ENCODE measurements at places on chromosomes 2 and 18.

- DNase-seq = no peak
Measured at GRCh38 chr2:126858991-126859390, 39.7 kb upstream of the TEX51 start.

GRCh38 chr2:70160545-70160944, 30.3 kb downstream of the C2orf42 start:
- no peak for DNase-seq

DNA sequence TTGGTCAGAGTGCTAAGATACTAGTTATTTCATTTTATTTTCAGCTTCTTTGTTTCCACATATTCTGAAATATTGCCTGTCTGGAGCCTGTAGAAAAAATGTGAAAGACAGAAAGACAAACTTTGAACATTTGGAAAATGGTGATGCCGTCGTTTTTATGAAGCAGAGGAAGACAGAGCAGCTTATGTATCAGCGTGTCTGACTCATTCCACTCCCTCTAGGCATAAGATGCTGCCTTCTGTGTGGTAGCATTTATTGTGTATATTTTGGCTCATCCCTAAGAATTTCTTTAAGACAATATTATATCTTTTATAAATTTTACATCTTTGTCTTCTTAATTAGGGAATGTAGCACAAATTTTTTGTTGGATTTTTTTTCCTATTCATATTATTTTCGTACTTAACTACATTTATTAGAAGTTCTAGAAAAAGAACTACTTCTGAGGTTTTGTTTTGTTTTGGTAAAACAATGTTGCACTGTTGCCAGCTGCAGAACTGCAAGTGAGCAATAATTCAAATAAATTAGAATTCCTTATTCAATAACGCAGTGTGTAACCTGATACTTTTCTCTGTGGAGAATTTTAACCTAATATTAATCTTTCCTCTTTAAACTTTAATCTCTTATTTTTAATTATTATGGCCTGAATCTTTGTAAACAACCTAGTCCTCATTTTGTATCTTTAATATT, 300.4 kb downstream of the ZNF407 start:
- DNase-seq = no peak

DNA sequence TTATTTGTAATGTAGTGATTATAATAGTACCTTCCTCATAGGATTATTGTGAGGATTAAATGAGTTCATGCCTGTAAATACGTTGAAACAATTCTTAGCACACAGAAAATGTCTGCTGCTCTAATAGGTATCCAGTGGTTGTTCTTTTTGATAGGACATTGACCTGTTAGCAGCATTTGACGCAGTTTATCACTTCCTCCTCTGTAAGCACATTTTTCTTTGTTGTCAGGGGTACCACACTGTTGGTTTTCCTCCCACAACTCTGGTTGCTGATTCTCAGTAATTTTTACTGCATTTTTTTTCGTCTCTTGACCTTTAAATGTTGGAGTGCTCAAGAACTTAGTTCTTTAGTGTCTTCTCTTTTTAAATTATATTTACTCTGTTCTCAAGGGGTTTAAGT, 15.4 kb downstream of the PPM1B start:
- DNase-seq = no peak

DNA sequence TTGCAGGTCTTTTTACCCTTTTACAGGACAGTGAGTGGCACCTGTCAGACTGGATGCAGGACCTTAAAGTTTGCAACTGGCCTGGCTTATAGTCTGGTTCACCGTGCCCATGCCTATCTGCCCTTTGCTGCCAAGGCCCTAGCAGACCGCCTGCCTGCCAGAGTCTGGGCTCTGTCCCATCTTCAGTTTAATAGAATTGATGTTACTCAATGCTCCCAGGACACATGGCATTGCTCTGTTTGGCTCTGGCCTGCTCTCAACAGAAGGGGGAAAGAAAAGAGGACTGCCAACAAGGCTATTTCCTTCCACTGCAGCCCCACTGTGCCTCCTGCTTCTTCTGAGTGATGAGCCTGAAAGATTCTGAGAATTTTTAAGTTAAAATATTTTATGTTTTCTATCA, 25.6 kb upstream of the TMEM178A start:
- DNase-seq = no peak

- no peak for DNase-seq
Measured at GRCh38 chr18:28768791-28769768, 592.1 kb upstream of the CDH2 start.

DNA sequence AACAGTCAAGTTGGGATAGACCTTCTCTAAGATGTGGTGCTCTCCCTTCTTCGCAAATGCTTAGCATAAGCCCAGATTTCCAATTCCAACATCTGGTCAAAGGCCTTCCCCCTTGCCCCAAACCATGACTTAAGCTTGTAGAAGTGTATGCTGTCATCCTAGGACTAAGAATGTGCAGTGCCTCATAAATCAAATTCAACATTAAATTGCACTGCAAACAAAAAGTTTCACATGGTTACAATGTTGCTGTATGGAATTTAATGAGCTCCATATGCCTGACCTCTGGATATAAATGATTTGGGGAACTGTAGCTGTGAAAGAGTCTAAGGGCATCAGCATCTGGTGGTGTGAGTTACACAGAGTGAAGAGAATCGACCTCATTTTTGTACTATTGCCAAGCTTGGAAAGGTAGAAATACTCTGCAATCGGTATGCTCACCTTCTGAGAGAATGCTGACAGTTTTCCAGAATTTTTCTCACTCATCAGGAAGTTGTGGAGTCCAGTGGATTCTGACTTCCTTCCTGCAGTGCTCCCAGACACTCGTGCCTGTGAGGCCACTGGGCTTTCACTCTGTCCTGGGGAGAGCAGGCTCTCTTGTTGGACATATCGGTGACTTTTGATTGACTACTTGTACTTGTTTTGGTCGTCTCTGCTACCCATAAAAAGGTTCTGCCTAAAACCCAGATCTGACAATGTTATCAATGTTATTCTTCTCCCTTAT, 40.6 kb downstream of the FASTKD2 start:
- DNase-seq = no peak

DNA sequence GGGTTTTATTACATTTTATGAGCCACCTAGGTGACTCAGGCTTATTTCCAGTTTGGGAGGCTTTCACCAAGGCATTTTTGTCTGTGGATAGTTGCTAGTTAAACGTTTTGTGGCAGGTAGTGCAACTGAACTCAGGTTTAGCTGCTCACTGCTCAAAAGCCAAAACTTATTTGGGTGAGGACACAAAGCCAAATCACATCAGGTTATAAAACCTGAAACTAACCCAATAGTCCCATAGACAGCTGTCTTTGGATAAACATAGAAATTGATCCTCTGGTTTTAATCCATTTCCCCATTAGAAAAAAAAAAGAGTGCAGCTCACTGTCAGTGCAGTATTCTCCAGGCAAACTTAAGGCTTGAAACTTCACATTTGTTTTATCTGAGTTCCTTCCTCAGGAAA, 362.6 kb upstream of the TFPI start:
- DNase-seq = no peak

DNA sequence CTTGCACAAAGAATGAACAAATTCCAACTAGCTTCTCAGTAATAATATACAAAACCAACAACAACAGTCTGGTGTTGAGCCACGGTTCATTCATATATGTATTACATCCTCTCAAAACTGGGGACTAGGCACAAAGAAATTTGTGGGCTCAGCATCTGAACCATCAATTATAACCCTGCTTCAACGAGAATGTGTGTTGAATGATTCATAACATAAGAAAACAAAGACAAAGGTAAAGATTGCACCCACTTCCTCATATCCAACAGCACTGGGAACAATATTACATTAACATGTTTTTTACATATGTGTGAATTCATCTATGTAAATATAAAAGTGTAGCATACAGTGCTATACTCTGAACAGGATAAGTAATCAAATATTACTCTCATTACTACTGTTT, 144.8 kb downstream of the CDH2 start:
- no peak for DNase-seq

GRCh38 chr18:70362258-70362657, 73.4 kb downstream of the SOCS6 start:
- no peak for DNase-seq

DNA sequence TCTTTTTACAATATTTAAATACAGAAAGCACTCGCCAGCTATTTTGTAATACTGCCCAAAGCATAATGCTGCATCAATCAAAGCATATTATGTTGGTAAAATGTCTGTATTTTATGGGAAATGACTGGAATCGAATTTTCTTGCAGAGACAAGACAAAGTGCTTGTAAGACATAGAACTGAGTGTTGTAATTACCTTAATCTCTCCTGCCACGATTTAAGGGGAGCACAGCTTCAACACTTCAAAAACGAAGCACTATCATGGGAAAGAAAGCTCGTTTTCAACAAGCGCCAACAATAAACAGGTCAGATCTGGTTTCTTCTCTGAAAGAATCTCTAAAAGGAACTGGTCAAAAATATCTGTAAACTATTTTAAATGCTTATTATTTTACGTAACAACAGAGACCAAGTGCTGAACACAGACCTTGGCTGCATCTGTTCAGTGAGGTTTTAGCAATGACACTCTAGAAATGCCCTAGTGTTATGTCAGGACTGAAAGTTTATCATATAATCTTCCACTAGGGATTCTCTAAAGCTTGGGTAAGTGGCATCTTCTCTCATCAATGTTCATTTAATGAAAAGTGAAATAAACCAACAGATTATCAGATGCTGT, 19.0 kb downstream of the RND3 start:
- DNase-seq = no peak

GRCh38 chr2:142478206-142478605, 347.4 kb upstream of the LRP1B start:
- no peak for DNase-seq
